Fibroblast of villous mesenchyme (primary cell): ENCODE measurements at places on chromosomes 3 and 15.

DNA sequence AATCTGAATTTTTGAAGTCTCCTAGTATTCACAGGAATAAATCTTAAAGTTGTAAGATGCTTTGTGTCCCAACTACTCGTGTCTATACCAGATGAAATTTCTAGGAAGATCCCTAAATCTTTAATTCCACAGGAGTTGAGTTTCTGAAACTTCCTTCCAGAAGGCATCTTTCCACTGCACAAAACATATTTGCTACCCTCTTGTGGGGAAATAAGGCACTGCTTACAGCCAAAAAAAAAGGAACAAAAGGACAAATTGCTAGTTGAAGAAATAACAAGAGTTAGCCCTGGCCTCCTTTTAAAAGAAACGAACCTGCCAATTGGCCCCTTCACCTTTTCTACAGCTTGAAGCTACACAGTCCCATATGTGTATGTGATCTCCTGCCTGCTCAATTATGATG, 54.0 kb downstream of the TAFA4 start:
- DNase-seq, result peak; percentile 32

GRCh38 chr3:82132210-82133069, 371.0 kb upstream of the GBE1 start:
- DNase-seq, result no peak

GRCh38 chr15:77069521-77070121, 1.3 kb downstream of the TSPAN3 start:
- DNase-seq, result no peak

GRCh38 chr3:149547954-149548668, 73.6 kb downstream of the TM4SF4 start:
- peak; percentile 86 for DNase-seq

DNA sequence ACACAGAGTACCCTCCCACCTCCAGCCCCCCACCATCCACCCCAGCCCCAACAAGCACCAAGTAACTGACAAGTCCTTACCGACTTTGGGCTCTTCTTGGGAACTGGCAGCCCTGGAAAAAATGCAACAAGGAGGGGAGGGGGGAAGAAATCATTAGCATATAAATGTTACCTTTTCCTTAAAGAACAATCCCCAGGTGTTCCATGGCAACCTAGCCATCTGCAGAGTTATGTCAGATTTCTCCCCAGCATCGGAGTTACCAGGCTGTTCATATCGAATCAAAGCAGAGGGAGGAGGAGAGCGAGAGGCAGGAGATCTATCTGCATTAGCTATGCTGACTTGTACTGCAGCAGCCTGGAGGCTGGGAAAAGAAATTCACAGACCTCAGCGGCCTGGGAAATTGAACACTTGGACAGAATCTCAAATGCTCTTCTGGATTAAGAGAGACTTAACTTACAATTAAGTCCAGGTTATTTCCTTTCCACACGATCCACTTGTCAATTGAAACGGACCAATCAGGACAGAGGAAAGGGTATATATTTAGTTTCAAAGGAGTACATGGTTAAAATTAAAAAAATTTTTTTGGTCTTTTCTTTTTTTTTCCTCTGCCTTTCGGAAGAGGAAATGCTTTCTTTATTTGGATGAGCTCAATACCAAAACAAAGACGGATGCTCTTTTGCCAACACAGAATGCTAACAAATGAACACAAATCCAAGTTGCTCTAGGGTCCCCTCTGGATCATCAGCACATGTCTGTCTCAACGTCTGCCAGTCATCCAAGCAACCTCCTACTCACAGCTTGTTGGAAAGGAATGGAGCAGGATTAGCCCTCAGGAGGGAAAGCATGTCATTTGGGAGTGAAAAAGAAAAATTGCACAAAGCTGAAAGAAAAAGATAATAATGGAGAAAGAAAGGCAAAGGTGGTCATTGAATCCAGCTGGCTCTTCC, 637.1 kb downstream of the MAGI1 start:
- DNase-seq, result peak; percentile 4

DNA sequence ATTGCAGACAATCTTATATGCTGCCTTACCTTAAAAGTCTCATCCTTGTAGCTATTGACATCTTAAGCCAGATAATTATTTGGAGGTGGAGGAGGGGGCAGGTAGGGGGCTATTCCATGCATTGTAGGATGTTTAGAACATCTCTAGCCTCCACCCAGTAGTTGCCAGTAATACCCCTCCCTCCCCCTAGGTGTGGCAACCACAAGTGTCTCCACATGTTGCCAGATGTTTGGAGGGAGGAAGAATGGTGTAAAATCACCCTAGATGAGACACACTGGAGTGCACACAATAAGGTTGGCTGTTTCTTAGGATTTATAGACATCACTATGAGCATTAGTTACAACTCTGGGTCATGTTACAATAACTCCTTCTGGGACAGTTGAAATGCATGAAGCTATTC, 27.4 kb downstream of the GORASP1 start:
- DNase-seq, result no peak

DNA sequence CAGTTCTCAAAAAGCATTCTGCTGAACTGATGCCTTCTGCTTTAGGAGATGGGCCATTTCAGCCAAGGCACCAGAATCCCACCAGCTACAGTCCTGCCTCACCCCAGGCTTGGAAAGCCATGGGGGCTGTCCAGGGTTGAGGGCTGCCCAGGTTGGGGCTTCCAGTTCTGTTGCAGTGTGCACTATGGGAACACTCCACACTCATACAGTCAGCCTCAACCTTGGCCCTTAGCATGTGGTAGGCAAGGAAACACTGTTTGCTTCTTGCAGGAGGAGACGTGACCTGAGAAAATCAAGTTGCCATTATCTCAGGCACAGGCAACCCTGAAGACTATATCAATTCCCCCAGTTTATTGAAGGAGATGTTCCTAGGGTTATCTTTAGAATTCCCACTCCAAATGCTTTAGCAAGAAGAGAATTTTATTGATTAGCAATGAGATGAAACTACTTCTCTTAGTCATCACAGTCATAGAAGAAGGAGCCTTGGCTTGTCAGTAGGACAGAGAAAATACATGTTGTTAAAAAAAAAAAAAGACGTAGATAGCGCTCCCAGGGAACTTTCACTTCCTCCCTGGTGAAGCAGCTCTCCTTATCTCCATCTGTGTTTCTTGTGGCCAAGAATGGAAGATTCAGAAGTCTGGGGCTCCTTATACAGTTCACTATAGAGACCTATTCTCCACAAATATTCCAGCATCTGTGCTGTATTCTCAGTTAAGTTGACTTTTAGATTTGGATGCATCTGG, 38.3 kb upstream of the IL12A start:
- no peak for DNase-seq

DNA sequence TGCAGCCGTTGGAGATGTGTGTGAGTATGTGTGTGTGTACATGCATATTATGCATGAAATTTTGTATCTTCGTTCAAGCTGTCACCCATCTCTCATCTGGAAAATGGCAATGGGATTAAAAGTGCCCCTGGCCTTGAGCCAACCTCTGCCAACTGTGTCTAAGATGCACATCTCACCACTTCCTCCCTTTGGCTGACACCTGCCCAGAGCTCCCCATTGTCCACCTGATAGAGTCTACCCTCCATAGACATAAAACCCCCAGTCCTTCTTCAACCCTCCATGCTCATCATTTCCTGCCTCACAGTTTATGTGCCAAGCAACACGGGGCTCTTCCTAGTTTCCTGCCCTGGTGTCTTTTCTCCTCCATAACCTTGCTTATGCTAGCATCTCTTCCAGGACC, 187.5 kb upstream of the HES1 start:
- no peak for DNase-seq

- DNase-seq, result peak; percentile 91
These were observed 41.8 kb downstream of the ITGB5 start for GRCh38 chr3:124845406-124845805.

DNA sequence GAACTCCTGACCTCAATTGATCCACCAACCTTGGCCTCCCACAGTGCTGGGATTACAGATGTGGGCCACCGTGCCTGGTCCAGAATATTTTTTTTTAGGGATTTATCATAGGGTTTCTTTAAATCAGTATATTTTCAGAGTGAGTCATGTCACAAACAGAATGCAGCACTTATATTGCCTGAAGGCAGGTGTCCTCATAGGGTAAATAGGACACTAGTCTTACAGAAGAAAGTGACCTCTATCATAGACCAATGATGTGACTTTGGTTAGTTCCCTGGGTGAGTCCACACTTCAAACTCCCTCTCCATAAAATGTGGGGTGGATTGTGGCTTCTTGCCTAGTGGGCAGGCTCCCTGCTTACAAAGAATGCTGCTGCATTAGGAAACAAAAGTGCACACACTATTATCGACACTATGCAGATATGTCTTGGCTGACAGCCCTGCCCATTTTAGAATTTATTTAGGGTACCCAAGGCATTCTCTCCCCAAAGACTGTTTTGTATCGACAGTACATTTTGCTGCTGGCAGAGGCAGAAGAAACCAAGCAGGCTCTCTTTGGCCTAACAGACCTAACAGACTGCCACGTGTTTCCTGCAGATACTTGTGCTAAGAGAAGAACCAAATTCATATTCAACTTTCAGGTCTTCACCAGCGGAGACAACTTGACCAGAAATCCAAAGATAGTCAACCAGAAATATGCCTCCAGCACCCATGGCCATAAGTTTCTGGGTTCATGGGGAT, 125.0 kb downstream of the MOBP start:
- no peak for DNase-seq

- DNase-seq, result peak; percentile 24
These were observed 113.8 kb downstream of the FRMD5 start for GRCh38 chr15:44081026-44082013.

DNA sequence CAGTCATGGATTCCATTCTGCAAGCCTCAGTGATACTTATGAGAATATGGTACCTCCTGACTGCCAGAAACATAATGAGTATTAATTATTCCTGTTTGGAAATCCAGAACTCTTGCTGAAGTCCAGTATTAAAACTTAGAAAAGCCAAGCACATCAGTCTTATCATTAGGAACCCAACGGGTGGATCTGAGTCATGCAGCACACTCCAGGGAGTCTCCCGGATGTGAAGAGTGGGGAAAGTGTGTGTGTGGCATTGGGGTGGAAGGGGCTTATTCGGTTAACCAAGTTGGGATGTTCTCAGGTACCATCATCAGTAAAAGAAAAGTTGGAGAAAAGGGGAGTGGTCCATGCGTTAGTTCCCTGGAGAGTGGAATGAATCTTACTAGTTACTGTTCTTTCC, 181.1 kb downstream of the PLCL2 start:
- no peak for DNase-seq

DNA sequence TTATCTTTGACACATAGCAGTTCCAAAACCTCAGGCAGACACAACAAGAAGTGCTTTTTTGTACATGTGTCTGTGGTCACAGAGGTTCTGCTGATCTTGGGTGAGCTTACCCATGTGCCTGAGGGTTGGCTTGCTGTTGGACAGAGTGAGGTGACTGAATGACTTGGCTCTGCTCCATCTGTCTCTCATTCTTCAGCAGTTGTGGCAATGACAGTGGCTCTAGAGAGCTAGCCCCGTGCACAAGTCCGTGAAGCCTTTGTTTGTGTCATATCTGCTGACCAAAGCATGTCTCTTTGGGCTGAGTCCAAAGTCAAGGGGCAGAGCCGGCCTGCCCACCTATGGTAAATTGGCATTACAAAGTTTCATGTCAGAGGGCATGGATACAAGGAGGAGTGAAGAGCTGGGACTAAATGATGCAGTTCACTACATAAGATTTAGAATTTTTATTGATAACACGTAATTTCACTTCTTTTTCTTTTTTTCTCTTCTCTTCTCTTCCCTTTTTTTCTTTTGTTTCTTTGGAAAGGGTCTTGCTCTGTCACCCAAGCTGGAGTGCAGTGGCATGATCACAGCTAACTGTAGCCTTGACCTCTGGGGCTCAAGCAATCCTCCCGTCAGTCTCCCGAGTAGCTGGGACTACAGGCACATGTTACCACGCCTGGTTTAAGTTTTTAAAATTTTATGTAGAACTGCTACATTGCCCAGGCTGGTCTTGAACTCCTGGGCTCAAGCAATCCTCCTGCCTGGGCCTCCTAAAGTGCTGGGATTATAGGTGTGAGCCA, 77.9 kb downstream of the ITPR1 start:
- no peak for DNase-seq

DNA sequence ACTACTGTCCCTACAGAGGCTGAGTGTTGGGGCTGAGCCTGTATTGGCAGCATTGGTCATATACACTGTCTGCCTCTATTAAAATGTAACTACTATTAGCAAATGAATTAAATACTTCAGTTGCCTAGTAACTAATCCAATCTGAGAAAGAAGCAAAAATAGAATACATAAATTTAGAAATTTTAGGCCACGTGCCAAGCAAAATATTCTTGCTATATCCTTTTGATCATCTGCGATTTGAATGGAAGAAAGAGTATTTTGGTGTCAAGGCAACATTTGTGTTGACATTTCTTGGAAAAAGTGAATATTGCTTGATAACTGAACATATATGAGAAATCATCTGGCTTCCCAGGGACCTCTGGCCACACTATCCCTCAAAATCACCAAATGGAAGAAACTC, 148.2 kb upstream of the TOPAZ1 start:
- DNase-seq, result no peak

DNA sequence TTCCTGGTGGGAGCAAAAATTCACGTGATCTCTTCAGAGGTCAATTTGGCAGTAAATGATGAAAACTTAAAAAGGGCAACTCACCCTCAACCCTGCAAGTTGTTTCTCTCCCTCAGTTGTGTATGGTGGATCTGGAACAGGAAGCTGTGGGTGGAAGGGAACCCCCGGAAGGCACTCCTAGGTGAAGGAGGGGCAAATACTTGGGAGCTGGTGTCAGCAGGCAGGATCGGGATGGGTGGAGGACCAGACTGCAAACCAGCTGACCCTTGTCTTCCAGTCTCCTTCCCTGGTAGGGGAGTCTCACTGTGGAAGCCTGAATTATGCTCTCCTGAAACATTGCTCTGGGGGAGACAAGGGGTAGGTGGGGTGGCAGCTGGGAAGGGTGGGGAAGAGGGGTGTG, 33.5 kb downstream of the PRR23E start:
- DNase-seq, result no peak

GRCh38 chr3:183493296-183494045, 62.0 kb downstream of the KLHL6 start:
- no peak for DNase-seq

DNA sequence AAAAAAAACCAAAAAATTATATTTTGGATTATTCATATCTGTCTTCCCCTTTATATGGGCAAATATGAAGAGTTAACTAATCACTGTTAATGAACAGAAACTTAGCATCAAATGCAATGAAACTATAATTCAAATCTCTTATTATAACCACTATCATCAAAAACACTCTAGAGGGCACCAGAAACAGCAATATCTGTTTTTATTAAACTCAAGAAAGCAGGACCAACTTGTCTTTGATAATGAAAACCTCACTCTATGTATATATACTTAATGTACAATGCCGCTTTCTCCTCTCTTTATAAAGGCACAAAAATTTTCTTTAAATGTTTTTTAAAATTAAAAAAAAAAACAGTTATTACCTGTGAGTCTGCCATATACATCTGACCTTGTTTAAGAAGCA, 92.7 kb downstream of the UACA start:
- DNase-seq, result no peak

- no peak for DNase-seq
These were observed 338.1 kb downstream of the EFHB start for GRCh38 chr3:19595884-19596283.

DNA sequence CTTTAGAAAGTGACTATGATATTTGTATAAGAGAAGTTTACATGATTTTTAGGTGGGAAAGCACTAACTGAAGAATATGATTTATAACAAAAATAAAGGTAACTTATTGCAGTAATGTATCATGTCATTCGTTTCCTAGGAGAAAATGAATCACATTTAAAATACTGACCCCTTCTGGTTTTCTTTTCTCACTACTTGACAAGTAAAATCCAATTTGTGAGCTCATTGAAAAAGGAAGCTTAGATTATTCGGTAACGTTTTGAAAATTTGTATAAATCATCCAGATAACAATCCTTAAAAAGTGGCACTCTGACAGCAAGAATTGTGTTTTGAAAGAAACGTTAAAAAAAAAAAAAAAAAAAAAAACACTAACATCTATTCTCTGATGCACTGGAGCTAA, 39.0 kb downstream of the NSUN3 start:
- DNase-seq, result peak; percentile 16
